ENCODE measurements at places on chromosomes 16 and 17.
A peak's percentile ranks its signal among the peaks of the same experiment; 100 is the strongest.

- peak; percentile 71 for DNase-seq
Observed at GRCh38 chr17:41211845-41212466, 14.5 kb upstream of the KRTAP9-2 start.

DNA sequence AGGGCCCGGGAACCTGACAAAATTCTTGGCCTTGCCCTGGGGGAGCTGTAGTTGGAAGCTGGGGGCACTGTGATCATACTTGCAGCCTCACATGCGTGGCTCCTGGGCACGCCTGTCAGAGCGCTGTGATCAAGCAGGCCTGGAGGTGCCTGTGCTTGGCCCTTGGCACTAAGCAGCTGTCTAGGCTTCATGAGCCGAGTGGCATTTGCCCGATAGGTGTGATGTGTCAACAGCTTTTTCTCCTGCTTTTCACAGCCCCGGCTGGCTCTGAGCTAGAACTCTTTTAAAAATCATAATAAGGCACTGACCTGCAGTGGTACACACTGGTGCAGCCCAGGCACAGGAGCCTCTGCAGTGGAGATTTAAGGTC lies 113.8 kb downstream of the SOCS1 start:
- no peak for DNase-seq

DNA sequence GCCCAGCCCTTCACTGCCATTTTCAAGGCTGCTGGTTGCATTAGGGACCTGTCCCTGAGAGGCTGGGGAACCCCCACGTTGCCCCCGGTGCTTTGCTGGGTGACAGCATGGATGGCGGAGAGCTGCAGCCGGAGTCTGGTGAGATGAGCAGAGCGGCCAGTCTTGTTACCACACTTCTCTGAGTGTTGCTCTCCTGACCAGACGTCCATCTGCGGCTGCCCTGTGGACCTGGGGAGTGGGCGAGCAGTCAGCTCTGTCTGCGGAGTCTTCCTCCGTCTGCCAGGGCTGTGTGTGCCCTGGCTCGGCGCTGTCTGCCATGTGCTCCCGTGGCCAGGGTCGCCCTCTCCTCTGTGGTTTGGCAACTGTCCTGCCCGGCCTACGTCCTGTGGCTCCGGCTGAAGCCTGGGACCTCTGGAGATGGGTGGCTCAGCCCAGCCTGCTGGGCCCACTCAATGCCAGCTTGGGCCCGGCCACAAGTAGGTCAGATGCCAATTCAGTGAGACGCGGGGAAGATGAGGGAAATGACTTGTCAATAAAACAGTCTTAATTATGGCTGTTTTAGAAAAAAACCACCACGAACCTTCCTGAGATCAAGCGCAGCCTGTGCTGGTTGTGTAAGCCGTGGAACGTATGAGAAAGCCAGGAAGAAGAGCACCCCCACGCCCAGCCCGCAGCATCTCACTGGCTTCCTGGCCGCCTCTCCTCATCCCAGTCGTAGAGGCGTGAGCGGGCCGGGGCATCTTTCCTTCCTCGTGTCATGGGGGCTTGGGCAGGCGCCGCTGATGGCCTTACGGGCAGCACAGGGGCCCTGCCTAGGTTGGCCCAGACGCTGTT lies 7.9 kb downstream of the KCTD5 start:
- DNase-seq = no peak

DNA sequence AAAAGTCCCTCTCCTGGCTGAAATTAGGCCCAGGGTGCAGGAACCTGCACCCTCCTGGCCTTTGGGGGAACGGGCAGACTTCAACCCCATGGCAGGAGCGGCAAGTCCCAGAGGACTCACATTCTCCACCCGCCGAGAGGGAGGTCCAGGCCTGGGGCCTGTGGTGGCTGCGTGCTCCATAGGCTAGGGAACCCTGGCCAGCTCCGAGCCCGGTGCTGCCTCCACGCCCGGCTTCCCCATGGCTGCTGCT lies 130 bp downstream of the CCDC78 start:
- no peak for DNase-seq

GRCh38 chr17:7479213-7480088 lies at the start of gene ZBTB4:
TSS of gene ZBTB4 (minus strand) at chr17:7479631. CDS start at chr17:7466801, 12,830 bp downstream.
- peak; percentile 21 for DNase-seq

Measured in NCI-H345 (cell line).